ENCODE measurements at places on chromosomes 13 and 19. TPM values are rescaled to one million over a fixed set of nuclear protein-coding genes. Genes with fewer than 3 reads are reported as not detected.

DNA sequence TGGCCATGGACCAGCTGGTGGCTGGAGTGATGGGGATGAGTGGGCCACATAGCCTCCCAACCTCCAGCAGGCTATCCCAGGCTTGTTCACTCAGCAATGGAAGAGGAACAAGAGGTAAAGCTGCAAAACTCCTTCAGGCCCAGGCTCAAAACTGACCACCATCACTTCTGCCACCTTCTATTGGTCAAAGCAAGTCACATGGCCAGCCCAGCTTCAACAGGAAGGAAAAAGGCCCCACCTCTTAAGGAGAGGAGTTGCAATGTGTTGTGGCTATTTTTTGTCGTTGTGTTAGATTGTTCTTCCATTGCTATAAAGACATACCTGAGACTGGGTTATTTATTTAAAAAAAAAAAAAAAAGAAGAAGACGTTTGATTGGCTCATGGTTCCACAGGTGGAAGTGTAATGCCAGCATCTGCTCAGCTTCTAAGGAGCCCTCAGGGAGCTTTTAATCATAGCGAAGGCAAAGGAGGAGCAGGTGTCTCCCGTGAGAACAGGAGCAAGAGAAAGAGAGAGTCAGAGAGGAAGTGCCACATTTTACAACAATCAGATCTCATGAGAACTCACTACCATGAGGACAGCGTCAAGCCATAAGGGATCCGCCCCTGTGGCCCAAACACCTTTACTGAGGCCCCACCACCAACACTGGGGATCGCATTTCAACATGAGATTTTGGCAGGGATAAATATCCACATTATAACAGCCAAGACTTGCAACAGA is 5.4 kb downstream of the IGSF23 start:
- no peaks in the 10 kb centered on the region for H3K27me3 ChIP-seq
- no peaks in the 10 kb centered on the region for H3K4me1 ChIP-seq
- H3K27ac ChIP-seq: no peak overlapping the region
- H3K4me3 ChIP-seq: no peak overlapping the region
- H3K36me3 ChIP-seq: no peaks in the 10 kb centered on the region
- no peak for DNase-seq

- H3K4me3 ChIP-seq: no peak overlapping the region
- peaks cover 14% of the 10 kb centered on the region for H3K27me3 ChIP-seq
- DNase-seq: no peak
- H3K4me1 ChIP-seq: no peaks in the 10 kb centered on the region
- no peaks in the 10 kb centered on the region for H3K36me3 ChIP-seq
- no peak overlapping the region for H3K27ac ChIP-seq
Observed at GRCh38 chr19:19232261-19232721, 20.5 kb downstream of the NCAN start.

DNA sequence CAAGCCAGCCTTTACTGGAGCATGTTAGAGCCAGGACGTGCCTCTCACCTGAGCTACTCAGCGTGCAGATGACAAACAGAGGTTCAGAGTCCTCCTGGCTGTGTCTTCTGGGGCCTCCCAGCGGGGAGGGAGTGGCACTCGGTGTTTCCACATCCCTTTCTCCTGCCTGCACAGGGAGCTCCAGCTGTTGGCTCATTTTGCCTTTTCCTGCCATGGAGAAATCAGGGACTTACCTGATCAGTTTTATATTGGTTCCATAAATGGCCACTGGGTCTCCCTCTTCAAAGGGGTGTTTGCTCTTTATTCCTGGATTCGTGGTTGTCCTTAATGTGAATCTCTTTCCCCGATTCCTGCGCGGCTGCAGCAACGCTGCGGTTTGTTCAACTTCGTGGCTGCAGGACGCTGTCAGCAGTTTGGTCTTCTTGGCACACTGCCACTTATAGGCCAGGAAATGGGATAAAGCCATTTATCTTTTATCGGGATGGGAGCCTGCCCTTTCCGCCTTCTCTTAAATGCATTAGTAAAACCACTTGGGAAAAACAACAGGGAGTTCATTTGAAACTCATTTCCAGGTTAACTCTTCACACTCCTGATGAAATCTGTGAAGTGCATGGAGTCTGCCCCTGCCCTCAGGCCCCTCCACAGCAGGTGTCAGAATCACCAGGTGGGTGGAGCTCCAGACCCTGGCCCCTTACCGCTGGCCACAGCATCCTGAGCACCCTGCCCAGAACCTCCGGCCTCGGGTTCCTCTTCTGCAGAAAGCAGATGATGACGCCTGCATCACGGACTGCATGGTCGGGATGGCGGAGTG is 39.8 kb upstream of the MCF2L start:
- H3K27ac ChIP-seq: no peak overlapping the region
- peaks cover 13% of the 10 kb centered on the region for H3K4me1 ChIP-seq
- no peak for DNase-seq
- H3K4me3 ChIP-seq: no peak overlapping the region

GRCh38 chr19:4633140-4633967 is 6.0 kb upstream of the TNFAIP8L1 start:
- H3K4me3 ChIP-seq: no peak overlapping the region
- no peak for DNase-seq
- no peaks in the 10 kb centered on the region for H3K27me3 ChIP-seq
- H3K4me1 ChIP-seq: peaks cover 15% of the 10 kb centered on the region
- peak overlapping the region; percentile 52 for H3K27ac ChIP-seq
- no peaks in the 10 kb centered on the region for H3K36me3 ChIP-seq

ZNF177 gene
- total RNA-seq: 5.9 TPM

CEACAM20 gene
- not detected for total RNA-seq

Measured in osteocyte (in vitro differentiated cells).